ENCODE measurements at places on chromosomes 1 and 21.

DNA sequence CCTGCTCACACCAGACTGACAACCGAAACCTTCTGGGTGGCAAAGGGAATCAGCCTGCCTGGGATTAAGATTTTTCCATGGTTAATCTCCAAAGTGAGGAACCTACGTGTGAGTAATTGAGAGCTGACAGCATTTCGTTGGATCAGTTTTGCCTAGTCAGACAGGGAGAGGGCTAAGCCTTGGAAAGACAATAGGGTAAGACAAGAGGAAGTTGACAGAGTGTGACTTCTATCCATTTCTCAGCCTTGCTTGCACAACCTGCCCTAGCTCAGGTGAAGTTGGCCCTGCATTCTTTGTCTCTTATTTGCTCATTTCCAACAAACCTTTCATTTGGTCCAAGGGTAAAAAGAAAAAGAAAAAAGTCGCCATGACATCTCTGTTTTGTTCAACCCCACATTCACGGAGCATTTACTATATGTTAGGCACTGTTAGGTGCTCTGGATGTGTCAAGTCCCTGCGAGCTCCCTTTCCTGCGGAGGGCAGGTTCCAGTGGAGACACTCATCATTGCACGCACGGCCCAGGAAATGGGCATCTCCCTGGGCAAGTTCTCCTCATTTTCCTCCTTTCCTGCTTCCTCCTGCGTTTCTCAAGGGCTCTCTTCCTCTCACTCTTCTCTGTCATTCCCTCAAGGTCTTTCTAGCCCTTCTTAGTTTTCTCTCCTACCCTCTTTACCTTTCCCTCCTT, 23.3 kb downstream of the KIRREL1 start:
- DNase-seq: no peak

DNA sequence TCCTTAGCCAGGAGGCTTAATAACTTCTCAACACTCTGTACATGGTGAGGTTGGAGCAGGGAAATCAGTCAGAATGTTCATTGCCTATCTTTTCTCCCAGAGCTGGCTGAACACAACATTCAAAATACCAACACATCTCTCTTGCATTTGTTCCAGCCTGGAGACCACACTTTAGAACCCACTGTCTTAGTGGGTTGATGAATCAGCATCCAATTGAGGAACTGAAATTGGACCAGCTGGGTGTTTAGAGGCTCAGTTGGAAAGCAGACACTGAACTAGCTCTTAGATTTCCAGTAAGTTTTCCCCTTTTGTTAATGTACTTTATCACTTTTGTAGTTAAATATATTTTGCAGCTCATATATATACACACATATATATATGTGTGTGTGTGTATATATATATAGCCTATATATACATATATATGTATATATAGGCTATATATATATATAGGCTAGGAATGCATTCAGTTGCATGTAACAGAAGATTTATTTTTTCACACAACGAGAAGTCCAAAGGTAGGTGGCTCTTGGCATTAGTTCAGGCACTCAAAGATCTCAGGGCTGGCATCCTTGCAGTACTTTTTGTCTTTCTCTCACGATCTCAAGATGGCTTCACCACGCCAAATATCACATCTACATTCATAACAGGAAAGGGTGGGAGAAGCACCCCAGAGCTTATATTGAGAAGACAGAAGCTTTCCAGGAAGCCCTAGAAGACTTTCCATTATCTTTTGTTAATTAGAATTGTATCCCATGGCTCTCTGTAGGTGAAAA, 35.0 kb upstream of the HUNK start:
- DNase-seq: no peak

DNA sequence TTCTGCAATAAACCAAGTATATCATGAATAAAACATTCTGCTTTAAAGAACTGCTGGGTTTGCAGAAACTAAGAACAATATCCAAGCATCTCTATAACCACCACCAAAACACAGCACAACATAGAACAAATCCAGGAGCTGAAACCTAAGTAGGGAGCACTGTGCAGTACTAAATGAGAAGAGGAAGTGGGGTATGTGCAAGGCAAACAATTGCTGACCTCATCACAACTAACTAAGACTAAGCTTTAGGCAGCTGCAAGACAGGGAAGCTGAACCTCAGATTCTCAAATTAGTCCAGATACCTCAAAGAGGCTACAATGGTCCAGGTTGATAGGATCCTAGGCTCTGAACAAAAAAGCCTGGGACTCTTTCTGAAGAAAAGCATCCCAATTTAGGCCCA, 172.6 kb downstream of the SLC44A5 start:
- DNase-seq: no peak

- no peak for DNase-seq
Observed at GRCh38 chr1:164702664-164703063, 143.7 kb downstream of the PBX1 start.
